Amniotic stem cell (primary cell): ENCODE measurements at places on chromosomes 12 and 14.

DNA sequence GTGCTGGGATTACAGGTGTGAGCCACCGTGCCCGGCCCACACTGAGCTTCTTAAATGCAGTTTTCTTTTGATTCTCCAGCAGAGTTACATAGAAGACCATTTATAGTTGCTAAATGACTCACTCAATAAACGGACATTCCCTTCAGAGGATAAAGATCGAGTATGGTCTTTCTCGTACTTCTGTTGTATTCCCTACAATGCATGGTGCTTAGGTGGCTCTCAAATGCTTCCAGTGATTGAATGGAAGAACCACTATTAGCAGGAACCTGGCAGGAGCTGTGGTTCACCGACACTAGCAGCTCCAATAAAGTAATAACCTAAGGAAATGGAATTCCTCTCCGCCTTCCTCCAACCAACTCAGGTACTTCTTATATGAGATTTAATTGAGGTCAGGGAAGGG is 3.9 kb upstream of the GPRC5A start:
- no peak for DNase-seq

DNA sequence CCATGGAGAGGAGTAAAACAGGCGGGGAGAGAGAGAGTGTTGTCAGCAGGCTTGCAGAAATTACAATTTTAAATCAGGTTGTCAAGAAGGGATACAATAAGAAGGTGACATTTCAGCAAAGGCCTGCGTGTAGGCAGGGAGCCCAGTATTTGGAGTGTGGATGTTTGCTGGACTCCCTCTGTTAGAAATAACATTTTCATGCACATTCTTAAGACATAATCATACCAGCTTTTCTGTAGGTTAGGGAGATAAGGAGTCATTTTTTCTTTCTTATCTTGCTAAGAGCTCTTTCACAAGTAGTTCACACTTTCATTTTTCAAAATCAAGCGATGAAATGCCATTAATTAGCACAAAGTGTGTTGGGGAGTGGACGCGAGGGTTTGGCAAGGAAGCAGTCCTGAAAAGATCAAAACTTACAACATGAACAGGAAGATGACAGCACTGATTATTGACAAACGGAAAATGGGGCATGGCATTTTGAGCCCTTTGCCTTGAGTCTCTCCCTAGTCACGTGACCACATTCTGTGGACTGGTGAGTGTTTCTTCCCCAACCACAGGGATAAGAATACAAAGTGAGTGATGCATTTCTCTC is 160.2 kb downstream of the DAD1 start:
- DNase-seq, result no peak

DNA sequence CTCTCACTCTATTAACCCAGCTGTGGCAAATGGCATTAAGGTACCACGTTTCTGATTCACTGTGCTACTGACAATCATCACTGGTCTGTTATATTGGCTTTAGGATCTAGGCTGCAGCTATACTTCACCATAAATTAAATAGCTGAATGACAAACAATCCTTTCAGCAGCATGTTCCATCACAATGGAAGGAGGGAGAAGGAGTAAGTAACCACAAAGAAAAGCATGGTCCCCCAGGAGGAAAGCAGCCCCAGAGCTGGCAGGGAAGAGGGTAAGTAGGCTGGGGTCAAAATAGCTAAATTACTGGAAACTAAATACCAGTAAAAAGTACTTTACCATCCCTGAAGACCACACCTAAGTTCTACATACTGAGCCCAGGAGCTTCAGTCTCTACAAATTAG is 2.8 kb downstream of the ARMH4 start:
- no peak for DNase-seq

DNA sequence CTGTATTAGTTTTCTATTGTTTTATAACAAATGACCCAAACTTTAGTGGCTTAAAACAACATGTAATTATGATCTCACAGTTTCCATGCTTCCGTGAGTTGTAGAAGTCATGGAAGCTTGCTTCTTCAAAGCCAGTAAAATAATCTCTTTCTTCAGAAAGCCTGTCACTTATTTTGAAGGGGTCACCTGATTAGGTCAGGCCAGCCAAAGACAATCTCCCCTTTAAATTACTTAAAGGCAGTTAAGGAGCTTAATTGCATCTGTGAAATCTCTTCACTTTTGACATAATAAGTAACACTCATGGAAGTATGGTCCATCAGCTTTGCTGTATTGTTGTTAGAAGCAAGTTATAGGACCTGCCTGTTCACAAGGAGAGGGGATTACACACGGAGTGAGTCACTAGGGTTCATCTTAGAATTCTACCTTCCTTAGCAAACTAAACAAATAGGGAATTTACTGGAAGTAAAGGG is 89.8 kb downstream of the FAR2 start:
- no peak for DNase-seq

DNA sequence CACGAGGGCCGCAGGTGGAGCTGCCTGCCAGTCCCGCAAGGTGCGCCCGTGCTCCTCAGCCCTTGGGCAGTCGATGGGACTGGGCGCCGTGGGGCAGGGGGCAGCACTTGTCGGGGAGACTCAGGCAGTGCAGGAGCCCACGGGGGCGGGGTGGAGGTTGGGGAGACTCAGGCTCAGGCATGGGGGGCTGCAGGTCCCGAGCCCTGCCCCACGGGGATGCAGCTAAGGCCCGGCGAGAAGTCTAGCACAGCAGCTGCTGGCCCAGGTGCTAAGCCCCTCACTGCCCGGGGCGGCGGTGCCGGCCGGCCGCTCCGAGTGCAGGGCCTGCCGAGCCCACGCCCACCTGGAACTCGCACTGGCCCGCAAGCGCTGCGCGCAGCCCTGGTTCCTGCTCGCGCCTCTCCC is 39.2 kb upstream of the P2RX7 start:
- DNase-seq, result no peak

GRCh38 chr12:31234955-31235867 is 90.7 kb downstream of the SINHCAF start:
- DNase-seq, result no peak

GRCh38 chr14:88166616-88167015 is 156.5 kb downstream of the KCNK10 start:
- no peak for DNase-seq

DNA sequence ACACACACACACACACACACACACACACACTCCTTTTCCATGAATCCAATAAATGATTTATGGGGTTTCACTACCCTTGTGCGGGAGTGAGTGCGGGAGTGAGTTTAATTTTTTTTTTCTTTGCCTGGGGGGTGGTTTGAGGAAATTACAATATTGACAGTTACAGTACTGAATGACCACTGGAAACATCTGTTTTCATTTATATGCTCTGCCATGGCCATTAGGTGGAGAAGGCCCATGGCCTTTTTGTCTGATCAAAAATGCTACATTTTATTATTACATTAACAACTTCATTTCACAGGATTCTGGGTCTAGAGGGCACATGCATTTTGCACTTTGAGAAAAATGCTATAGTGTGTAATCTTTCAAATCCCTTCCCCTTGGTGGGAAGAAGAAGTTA is 5.9 kb downstream of the TBX3 start:
- no peak for DNase-seq

GRCh38 chr14:57061009-57061711 is 207.5 kb downstream of the EXOC5 start:
- no peak for DNase-seq

- no peak for DNase-seq
Observed at GRCh38 chr12:46390881-46391280, 18.3 kb upstream of the SLC38A2 start.

DNA sequence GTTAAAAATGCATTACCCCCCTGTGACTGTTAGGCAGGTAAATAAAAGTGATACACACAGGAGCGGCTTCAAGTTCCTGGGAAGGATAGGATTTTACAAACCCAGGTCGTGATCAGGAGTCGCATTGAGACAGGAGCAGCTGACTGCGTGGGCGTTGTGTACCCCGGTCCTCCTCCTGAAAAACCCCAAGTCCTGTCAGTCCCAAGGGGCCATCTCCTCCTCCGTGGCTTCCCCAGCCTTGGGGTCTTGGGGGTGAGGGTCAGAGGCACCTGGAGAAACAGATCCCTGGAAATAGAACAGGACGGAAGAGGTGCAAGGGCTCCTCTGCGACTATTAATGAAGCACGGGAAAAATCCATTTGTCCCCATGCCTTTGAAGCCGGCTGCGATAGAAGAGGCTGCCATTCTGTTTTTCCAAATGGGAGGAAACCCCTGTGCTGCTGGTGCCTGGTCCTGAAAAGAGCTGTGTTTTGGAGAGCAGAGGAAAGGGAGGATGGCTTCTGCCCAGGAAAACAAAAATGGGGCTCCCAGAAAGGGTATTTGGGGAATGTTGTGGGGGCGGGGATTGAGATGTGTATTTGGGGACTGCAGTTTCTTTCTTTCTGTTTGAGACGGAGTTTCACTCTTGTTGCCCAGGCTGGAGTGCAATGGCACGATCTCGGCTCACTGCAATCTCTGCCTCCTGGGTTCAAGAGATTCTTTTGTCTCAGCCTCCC is 143.1 kb downstream of the ZNF664 start:
- no peak for DNase-seq

DNA sequence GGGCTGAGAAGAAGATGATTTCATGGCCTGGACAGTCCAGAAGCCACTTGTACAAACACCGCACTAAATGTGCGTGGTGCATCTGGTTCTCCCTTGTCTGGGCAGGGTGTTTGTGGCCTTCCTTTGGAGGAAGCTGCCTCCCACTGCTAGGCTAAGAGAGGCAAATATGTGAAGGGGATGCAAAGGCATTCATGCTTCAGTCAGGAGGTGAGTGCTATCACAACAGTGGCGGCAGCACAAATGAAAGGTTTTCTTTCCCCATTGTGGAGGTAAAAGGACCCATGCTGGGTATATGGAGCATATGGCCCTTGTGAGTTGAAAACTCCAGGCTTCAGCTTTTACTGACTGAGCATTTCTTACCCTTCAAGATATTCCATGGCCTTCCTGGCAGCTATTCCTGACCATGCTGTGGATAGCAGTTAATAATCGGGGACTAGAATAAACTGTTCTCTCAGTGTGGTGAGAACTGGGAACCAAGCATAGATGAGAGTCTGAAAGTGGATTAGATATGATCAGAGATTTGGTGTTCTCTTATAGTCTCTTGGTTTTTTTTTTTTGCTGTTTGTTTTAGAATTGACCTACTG is 69.9 kb downstream of the MYRFL start:
- no peak for DNase-seq

- no peak for DNase-seq
Observed at GRCh38 chr14:63909984-63910383, 57.2 kb downstream of the SYNE2 start.

DNA sequence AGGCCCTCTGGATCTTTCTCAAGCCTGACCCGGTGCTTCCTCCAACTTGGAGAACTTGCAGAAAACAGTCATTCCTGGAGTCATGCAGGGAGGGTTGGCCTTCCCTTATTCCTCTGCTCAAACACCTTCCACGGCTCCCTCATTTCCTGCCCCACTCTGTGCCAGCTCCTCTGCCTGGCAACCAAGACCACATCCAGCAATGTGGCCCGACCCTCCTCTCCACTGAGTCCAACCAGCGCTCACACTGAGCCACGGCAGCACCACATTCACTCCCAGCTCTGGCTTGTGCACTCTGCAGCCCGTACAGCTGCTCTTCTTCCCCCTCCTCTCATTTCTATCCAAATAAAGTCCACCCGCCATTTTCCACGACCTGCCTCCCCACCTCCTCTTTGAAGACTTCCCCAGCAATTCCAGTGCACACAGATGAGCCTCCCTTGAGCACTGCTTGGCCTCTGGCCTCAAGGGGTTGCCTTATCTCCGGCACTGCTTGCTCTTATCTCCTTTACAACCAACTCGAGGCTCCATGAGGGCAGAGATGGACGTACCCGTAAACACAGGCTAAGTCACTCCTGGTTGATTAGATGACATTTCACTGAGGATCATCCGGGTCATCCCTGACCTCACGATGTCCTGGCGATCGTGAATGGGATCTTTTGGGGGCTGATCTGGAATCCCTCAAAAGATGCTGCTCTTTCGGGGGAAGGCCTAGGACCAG is 5.4 kb downstream of the PGF start:
- no peak for DNase-seq

- DNase-seq, result no peak
Observed at GRCh38 chr12:89840162-89840922, 131.7 kb upstream of the ATP2B1 start.

GRCh38 chr12:8946733-8947132 is 2.7 kb downstream of the M6PR start:
- DNase-seq, result no peak
